CD4-positive, alpha-beta T cell treated with Interleukin-10 for 1 hour (primary cell): ENCODE measurements at places on chromosomes 5 and 9.

DNA sequence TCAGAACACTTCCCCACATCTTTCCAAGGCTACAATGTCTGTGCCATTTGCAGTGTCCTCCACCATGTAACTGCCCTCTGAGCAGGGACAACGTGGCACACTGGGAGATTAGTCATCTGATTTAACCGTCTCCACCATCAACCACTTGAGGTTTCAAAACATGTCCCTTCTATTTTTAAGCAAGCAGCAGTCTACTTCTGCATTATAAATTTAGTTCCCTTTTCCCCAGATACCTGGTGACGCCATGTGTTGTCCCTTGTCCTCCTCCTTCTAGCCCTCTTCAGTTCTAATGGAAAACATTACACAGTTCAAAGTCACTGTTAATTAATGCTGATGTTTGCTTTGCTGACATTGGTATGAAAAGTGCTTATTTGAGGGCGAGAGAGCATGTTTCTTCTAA lies 52.8 kb downstream of the ATP10B start:
- DNase-seq, result no peak

- no peak for DNase-seq
Measured at GRCh38 chr5:41707853-41708603, 162.2 kb downstream of the OXCT1 start.

- DNase-seq, result no peak
Measured at GRCh38 chr5:173435447-173435846, 107.2 kb upstream of the STC2 start.

DNA sequence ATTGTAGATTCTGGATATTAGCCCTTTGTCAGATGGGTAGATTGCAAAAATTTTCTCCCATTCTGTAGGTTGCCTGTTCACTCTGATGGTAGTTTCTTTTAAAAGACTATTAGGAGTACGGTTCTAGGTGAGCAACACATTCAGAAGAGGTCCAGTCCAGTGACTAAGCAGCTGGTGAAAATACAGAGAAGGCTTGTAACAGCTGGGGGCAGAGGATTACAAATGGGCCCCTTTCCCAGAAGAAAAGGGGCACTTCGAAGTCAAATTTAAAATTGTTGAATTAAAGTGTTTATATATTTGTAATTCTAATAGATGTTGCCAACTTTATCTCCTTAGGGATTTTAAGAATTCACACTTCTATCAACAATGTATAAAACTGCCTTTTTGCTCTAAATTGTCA lies 720.5 kb downstream of the TLE4 start:
- DNase-seq, result no peak

DNA sequence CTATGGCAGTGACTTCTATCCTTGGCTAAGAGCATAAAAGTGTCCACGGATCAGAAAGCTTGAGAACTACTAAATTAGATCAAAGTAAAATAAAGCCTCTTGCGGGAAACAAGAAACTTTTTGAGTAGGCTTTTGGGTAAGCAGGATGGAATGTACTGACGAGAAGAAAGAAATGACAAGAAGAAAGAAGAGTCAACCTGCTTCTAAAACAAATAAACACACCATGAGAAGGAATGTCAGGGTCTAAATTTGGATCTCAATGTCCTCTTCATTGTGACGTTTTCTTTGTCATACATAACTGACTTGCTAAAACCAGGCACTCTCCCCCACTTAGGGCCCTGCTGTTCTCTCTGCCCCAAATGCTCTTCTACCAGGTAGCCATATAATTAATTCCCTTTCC lies 290.1 kb upstream of the PTGER4 start:
- no peak for DNase-seq

DNA sequence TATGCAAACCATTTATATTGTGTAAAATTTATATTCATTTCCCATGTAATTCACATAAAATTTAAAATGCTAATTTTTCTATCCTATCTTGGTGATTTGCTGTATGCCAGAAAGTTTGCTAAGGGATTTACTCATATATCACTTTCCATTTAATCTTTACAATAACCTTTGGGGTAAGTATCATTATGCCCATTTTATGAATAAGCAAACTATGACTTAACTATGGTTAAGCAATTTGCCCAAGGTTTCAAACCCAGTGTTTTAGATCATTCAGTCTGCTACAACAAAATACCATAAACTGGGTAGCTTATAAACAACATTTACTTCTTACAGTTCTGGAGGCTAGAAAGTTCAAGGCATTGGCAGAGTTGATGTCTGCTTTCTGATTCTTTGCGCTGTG lies 246.4 kb upstream of the TMEM161B start:
- no peak for DNase-seq

DNA sequence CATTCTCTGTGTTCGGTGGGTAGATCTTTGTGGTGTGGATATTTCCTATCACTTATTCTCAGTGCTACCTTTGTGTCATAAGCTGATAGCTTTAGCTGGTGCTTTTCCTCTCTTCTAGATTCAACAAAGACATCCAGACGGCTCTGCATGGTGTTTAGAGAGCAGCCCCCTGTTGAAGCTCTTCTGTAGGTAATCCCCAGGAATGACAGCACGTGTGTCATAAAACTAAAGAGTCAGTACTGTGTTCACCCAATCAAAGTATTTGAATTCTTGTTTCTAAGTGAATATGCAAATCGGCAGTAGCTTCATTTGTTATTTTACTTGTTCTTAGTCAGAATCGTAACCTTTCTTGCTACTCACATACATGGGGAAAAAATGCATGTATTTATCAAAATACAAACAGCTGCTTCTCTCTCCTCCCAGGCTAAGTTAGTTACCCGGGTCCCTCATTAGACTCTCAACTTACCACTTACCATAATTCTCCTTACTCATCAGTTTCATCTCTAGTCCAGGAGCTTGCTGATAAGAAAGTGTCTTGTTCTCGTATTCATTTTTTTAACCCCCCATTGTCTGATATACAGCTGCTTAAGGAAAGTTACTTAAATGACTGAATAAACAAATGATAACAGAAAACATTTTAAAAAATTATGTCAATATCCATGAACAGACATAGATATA lies 1696.0 kb upstream of the WWC1 start:
- DNase-seq, result no peak

GRCh38 chr9:88196142-88196790 lies 58.0 kb upstream of the SPATA31C2 start:
- DNase-seq, result no peak

DNA sequence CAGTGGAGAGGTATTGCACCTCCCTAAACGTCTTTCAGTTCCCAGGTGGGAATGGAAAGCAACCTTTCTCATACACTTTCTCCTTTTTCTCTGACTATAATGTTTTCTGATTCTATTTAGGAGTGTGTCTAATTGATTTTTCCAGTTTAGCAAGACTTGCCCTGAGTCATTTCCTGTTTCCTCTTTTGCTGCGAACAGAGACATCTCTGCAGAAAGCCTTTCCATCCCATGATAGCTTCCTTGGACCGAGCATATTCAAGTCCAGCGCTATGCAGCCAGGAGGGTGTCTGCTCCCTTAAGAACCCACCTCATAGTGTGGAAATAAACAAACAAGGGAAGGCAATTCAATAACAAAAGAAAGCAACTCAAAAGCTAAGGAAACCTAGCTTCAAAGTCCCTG lies 60.0 kb upstream of the CDH6 start:
- DNase-seq, result no peak

DNA sequence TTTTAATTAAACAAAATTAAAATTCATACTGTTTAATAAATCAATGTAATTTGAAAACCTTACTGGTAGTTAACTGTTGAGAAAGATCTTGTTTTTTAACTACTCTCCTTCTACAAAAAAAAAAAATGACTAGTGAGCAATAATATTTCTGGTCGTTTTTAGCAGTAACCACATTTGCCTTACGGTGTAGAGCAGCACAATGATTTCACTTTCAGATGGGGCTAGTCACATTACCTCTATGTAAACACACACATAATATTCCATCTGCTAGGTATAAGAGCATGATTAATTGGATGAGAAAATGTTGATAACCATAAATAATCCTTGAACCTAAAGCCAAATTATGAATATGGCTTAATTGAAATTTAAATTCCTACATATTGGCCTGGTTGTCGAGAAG lies 198.1 kb downstream of the CHSY3 start:
- no peak for DNase-seq

GRCh38 chr5:2105141-2105540 lies 222.4 kb upstream of the IRX4 start:
- DNase-seq, result peak; percentile 7

GRCh38 chr5:31741496-31741895 lies 102.6 kb downstream of the PDZD2 start:
- DNase-seq, result no peak

DNA sequence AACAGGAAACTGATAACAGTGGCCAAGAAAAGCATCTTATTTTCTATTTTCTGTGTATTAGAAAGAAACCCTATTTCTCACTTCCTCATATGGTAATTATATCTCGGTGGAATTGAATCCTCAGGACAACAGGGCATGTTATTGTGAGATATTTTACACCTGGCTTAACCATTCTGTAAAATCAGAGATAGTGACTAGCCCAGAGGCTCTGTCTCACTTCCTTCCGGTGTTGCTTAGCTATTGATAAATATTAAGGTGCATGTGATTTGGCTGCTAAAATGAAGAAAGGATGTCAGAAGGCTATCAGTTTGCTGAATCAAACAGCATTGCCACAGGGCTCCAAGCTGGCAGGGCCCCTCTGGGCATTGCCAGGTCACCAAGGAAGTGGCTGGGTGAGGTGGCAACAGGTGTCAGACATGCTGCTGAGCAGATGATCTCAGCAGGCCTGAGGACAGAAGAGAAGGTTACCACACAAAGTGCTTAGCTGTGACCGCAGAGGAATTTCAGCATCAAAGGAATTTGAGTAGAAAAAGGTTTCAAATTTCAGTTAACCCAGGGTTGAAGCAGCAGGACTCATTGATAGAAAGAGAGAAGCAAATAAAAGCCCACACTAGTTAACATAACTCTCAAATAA lies 330.7 kb downstream of the PDE4D start:
- DNase-seq, result peak; percentile 10

DNA sequence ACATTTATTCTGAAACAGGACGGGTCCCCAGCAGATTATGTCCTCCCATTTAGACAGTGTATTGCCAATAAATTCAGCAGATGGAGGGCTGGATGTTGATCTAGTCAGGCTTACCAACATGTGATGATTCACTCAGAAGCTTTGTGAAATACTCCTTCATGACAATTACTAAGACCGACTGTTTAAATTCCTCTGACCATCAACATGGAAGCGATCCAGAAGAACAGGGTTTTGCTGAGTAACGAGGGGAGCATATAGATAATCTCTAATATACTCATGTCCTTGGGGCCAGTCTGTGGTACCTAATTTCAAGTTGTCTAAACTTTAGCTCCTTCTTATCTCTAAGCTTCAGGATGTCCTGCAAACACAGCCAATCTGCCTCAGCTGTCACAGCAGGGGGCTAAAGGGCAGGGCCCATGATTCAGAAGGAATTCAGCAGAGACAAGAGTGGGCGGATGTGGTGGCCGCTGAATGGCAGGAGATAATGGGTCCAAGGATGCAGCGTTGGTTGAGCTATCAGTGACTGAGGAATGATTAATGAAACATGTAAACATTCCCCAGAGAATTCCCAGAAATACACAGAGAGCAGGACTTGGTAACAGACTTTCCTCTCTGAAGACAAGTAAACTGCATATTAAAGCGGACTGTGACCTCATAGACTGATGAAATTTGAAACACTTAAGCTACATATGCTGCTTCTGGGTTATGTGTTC lies 109.4 kb downstream of the ANKRD55 start:
- no peak for DNase-seq

DNA sequence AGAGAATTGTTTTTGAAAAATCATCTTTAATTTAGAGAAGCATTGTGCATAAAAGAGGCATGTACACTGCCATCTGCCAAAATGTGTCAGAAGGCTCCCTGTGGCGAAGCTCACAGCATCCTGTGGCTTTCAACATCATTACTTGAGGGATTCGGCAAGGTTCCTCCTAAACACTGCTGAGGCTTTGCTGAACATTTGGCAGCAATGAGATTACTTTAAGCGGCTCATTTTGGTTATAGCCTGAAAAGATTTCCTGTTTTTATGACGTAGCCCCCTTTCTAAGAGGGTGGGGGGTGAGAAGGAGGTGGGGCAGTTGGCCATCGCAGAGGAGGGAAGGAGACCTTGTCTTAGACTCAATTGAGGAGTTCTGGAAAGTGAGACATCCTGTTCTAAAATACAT lies 469.4 kb downstream of the RASEF start:
- no peak for DNase-seq

- no peak for DNase-seq
Measured at GRCh38 chr9:131179561-131180219, 54.3 kb downstream of the NUP214 start.

- DNase-seq, result peak; percentile 81
Measured at GRCh38 chr5:132064738-132065331, 4.4 kb downstream of the IL3 start.

DNA sequence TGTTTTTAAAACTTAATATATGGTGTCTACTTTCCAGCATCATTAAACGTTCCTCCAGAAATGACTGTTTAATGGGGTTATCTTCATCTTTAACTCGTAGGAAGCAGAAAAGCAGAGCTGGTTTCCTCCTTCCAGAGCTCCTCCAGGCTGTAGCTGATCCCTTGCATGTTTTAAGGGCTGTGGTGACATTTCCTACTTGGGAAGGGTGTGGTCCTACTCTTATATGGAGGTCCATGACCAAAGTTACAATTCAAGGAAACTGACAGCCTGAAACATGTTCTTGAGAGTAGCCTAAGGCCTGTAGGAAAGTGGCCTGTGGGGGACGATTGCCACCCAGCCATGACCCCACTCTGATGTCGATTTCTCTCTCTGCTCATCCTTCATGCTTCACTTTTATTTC lies 297.1 kb downstream of the GADD45G start:
- no peak for DNase-seq

GRCh38 chr5:145072889-145073288 lies 762.3 kb downstream of the PRELID2 start:
- no peak for DNase-seq

GRCh38 chr5:119366540-119366881 lies 10.7 kb downstream of the TNFAIP8 start:
- DNase-seq, result peak; percentile 56

GRCh38 chr9:106966481-106966880 lies 103.5 kb downstream of the ZNF462 start:
- no peak for DNase-seq

DNA sequence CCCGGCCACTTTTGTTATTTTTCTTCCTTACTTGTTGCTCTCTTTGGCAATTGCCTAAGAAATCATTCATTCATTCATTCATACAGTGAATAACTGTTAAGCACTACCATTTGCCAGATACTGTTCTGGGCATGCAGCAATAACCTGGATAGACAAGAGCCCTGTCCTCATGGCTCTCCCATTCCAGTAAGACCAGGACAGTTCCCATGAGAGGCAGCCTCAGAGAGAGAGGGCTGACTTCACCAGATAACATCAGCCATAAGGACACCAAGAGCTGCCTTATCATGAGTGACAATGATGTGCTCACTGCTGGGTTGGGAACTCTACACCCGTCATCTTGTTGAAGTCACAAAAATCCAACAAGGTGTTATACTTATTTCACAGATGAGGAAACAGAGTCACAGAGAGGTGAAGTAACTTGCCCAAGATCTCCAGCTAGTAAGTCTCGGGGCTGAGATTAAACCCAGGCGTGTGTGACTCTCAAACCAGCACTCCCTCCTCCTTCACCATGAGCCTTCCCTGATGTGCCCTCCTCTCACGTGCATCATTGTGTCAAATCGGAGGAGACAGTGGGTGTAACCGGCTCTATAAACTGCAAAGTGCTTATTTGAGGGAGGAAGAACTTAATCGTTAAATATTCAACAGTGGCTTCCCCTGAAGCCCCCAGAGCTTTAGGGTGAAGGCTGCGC lies 61.1 kb upstream of the TBC1D2 start:
- DNase-seq, result no peak

- DNase-seq, result no peak
Measured at GRCh38 chr5:72009280-72009679, 98.0 kb upstream of the MAP1B start.

- DNase-seq, result no peak
Measured at GRCh38 chr9:34560599-34561214, 28.8 kb downstream of the CNTFR start.
